Stimulated activated CD8-positive, alpha-beta memory T cell treated with anti-CD3 and anti-CD28 coated beads, Interleukin-7, amount 100 ng/mL, for 24 hours (primary cell): ENCODE measurements at places on chromosomes 1 and 21.

DNA sequence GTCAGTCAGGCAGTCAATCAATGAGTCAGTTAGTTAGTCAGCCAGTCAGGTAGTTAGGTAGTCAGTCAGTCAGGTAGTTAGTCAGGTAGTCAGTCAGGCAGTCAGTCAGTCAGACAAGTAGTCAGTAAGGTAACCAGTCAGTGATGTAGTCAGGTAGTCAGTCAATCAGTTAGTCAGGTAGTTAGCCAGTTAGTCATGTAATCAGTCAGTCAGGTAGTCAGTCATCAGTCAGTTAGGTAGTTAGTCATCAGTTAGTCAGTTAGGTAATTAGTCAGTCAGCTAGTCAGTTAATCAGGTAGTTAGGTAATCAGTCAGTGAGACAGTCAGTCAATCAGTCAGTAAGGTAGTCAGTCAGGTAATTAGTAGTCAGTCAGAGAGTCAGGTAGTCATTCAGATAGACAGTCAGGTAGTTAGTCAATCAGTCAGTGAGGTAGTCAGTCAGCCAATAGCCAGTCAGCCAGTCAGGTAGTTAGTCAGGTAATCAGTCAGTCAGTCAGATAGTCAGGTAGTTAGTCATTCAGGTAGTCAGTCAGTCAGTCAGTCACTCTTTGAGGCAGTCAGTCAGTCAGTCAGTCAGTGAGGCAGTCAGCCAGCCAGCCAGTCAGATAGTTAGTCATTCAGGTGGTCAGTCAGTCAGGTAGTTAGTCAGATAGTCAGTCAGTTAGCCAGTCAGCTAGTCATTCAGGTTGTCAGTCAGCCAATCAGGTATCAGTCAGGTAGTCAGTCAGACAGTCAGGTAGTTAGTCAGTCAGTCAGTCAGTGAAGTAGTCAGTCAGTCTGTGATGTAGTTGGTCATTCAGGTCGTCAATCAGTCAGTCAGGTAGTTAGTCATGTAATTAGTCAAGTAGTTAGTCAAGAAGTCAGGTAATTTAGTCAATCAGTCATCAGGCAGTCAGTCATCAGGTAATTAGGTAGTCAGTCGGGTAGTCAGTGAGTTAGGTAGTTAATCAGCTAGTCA lies 15.3 kb downstream of the KRTAP10-1 start:
- DNase-seq, result no peak

DNA sequence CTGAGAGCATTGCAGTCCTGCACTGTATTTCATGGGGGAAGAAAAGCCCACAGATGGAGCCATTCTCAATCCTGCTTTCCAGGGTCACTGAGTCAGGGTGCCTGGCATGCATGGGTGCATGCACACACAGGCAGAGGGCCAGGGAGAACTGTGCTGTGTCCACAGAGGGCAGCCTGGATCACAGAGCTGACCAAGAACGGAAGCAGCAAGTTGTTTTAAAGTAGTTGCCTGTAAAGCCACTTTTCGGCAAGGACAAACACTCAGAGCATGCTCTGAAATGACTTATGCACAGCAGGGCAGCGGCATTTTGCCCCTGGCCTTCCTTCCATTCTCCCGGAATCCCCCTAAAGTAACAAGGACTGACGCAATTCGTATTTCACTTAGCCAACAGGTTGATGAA lies 3.6 kb downstream of the ERG start:
- no peak for DNase-seq

GRCh38 chr1:24954631-24955030 lies 24.6 kb upstream of the RUNX3 start:
- no peak for DNase-seq

- no peak for DNase-seq
Observed at GRCh38 chr1:231940116-231940515, 313.5 kb downstream of the DISC1 start.

- DNase-seq, result no peak
Observed at GRCh38 chr1:11182884-11183283, 6.3 kb upstream of the ANGPTL7 start.

- no peak for DNase-seq
Observed at GRCh38 chr21:18970416-18970815, 566.8 kb upstream of the TMPRSS15 start.

- DNase-seq, result no peak
Observed at GRCh38 chr1:242089911-242090310, 91.0 kb upstream of the MAP1LC3C start.

- DNase-seq, result no peak
Observed at GRCh38 chr1:182261655-182262054, 129.9 kb downstream of the GLUL start.

GRCh38 chr1:156725683-156726280 lies 2.5 kb upstream of the METTL25B start:
- peak; percentile 55 for DNase-seq

GRCh38 chr1:215863796-215864195 lies 296.7 kb downstream of the KCTD3 start:
- DNase-seq, result no peak

DNA sequence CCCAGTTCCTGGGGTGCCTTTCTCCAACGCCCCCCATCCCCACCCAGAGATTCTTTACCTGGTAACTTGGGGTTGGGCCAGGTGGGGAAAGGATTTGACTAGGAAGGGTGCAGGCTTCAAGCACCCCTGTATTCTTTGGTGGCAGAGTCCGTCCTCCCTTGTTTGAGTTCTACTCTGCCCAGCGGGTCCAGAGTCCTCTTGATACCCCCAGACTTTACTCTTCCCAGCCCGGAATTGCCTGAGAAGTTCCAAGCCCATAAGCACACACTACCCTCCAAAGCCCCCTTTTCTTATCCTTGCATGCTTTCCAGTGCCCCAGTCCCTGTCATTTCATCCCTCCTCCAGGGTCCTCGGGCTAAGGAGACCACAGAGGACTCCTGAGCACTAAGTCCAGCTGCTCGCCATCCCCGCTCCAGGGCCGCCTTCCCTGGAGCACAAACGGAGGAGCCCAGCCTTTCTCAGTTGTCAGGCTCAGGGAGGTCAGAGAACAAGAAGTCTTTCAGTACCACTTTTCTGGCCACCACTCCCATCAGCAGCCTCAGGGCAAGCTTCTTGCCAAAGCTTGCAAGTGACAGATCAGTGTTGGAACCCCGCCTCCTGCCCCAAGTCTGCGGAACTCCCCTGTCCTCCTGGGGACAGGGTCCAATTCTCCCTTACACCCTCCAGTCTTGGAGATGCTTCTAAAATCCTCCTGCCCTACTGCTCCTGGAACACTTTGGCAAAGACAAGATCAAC lies 12.2 kb downstream of the SLC45A3 start:
- no peak for DNase-seq

DNA sequence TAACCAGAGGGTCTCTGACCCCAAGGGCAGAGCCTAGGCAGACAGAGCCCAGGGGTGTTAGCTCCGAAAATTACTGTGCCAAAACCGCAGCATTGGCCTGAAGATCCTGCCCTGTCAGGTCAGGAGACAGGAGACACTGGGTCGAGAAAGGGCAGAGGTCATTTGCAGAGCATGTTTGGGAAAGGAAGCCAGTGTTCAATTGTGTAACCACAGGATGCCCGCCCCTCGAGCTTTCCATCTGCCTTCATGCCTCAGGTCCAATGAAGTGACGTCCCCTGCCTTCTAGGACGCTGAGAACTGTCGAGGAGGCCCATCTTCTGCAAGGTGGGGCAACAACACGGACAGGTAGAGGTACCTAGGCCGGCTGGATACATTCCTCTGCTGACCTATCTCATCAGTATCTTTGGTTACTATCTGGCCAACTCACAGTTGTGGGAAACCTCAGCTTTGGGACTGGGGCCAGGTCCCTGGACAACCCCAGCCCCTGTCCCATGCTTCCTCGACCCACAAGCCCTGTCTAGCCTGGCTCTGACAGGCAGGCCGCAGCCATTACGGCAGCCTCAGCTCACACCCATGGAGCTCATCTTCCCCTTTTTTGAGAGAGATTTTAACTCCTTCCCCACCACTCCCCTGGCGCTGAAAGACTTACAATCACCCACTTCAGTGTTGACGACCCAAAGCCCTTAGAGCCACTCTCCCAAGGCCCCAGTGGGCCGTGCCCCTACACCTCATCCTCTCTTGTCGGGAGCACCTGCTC lies 1.3 kb downstream of the ARL8A start:
- DNase-seq, result no peak

- no peak for DNase-seq
Observed at GRCh38 chr1:92933459-92933858, 27.8 kb downstream of the DIPK1A start.

GRCh38 chr1:64505232-64505943 lies 35.5 kb downstream of the CACHD1 start:
- peak; percentile 4 for DNase-seq

DNA sequence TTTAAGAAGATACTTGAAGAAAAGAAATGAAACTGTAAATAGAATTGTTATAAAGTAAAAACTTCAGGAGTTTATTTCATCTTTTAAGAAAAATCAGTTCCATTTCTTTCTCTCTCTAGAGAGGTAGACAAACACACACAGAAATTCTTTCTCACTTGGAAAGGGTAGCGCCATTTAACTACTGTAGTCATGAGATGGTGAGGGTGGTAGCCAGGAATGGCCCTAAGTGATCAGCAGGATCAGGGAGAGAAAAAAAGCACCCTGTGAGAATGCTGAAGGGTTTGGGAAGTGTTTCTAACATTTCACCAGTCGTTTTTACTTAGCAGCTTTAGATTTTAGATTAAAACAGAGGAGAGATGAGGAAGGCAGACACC lies 205.7 kb upstream of the RUNX1 start:
- no peak for DNase-seq

GRCh38 chr1:56222914-56223540 lies 356.3 kb downstream of the PLPP3 start:
- no peak for DNase-seq

DNA sequence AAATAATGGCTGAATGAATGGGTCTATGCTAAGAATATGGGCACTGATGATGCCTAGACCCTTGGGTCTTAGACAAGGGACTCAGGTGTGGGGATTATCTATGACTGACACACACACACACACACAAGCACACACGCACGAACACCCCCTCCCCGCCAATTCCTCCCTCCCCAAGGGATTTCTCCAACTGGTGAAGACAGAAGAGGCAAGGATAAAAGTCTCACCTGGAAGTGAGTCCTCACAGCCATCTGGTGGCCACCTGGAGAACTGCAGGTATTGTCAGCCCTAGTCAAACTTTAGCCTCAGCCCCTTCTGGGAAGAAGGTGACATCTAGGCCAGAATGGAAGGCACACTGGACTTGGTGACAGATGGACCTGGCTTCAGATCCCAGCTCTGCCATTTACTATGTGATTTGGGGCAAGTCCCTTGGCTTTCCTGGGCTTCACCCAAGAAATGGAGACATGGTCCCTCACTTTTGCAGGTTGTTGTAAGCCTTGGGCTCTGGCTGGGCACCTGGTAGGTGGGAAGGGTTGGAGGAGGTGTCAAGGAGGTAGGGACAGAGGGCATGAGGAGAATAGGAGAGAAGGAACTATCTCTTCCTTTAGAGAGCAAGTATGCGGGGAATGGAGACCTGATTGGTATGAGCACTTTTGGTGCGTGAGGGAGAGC lies 4.0 kb upstream of the GPR3 start:
- DNase-seq, result peak; percentile 59

DNA sequence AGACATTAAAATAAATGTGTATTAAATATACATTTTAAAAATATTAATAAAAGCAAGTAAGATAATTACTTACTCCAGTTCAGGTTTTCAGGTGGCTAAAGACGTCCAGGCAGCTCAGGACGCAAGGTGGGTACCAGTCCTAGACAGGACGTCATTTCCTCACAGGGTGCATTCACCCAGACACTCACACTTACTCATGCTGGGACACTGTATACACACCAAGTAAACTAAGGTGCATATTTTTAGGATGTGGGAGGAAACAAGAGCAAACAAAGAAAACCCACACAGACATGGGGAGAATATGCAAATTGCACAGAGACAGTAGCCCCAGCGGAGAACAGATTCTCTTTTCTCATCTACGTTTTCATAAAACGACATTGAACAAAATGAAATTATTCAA lies 457.9 kb downstream of the BRINP3 start:
- DNase-seq, result no peak

DNA sequence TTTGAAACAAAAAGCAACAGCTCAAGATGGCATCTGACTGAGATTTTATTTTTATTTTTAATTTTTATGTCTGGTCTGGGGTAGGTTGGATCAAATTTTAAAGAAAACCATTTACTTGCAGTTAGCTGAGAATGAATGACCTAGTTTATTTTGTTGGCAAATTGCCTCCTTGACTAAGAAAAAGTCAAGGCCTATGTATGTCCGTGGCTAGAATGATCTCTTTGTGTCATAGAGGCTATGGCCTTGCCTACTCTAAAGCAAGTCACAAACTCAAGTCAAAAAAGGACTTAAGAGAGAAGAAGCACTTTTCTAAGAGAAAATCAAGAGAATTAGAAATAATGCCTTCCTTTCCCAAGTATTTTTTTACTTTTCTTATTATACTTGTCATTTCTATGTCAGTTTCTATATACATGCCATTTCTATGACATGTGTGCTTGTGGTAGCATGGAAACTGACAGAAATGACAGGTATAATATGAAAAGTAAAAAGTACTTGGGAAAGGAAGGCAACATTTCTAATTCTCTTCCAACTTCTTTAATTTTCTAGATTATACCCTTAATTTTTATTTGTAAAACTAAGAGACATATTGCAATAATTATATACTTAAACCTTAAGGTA lies 136.7 kb downstream of the CENPF start:
- no peak for DNase-seq

GRCh38 chr21:34968414-34969333 lies 80.4 kb downstream of the RUNX1 start:
- no peak for DNase-seq

- DNase-seq, result no peak
Observed at GRCh38 chr1:6263716-6264115, 2.8 kb upstream of the GPR153 start.

- no peak for DNase-seq
Observed at GRCh38 chr21:28928578-28929420, 63.9 kb downstream of the LTN1 start.

GRCh38 chr1:64733581-64734286 lies 11.1 kb upstream of the RAVER2 start:
- no peak for DNase-seq

DNA sequence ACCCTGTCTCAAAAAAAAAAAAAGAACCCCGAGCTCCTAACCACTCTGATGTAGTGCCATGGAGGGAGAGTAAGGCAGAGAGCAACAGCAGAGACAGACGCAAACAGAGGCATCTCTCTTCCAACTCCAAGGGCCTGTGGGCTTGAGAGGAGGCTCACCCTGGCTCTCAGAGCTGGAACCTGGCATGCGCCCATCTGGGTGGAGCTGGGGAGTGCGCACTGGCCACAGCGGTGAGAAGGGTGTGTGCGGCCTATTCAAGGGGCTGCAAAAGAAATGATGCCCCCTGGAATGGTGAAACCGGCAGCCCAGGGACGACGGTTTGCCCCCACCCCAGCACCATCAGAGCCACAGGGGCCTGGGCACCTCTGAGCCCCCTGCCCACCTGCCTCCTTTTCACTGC lies 17.6 kb downstream of the COL8A2 start:
- no peak for DNase-seq

- DNase-seq, result no peak
Observed at GRCh38 chr1:96388421-96389310, 332.9 kb upstream of the PTBP2 start.

- no peak for DNase-seq
Observed at GRCh38 chr1:96509951-96510350, 211.6 kb upstream of the PTBP2 start.

DNA sequence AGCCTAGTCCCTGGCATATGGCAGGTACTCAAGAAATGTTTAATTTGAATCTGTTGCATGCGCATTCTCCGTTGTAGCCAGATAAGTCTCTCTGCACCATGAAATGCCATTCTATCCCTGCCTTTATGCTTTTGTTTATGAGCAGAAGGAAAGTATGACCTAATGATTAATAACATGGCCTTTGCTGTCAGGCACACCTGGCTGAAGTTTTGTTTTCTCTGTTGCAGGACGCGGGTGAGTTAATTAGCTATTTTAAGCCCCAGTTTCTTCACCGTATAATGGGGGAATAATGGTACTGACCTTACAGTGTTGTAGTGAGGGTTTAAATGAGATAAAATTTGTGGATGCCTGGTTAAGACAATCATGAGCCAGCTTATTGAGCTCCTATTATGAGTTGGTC lies 87.7 kb downstream of the ST6GALNAC3 start:
- DNase-seq, result no peak
